ENCODE measurements at places on chromosomes 1 and 21. TPM values are rescaled to one million over a fixed set of nuclear protein-coding genes. Genes with fewer than 3 reads are reported as not detected.

DNA sequence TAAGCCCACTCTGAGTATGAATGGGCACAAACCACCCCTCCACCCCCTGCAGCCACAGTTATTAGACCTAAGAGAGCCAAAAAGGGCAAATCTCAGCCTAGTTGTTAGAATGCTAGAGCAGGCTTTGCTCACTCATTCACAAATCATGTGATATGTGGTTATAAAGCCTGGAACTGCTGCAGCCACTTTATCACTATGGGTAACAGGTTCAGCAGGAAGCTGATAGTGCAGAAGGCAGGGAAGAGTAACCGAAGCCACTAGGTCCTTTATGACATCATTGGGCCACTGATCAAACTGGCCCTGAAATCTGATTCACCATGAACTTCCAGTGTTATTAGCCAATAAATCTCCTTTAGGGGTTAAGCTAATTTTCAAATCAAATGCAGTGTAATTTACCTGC lies 134.7 kb downstream of the GRIK1 start:
- H3K36me3 ChIP-seq, result no peaks in the 10 kb centered on the region
- H3K4me3 ChIP-seq, result no peak overlapping the region
- no peaks in the 10 kb centered on the region for H3K4me1 ChIP-seq
- H3K27me3 ChIP-seq, result peaks cover 9% of the 10 kb centered on the region
- DNase-seq, result no peak

GRCh38 chr1:156291226-156292061 lies 4.0 kb downstream of the GLMP start:
- DNase-seq, result no peak
- H3K27me3 ChIP-seq, result no peaks in the 10 kb centered on the region
- no peak overlapping the region for H3K4me3 ChIP-seq
- H3K36me3 ChIP-seq, result peaks cover 15% of the 10 kb centered on the region

The ICOSLG gene
- polyA plus RNA-seq, result 0.49 TPM

DNA sequence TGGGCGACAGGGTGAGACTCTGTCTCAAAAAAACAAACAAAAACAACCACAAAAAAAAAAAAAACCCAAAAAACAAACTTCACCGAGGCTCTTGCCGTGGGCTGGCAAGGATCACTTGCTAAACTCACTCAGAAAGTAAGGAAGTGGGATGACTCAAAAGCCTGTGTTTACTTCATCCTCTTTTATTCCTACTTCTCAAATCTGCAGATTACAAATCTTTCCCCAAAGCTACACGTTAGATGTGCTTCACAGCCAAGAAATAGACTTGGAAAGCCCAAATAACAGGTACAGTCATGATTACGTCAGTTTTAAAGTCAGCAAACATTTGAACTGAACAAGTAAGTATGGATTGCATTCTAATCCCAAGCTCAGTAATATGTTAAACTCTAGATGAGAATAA lies 359.3 kb downstream of the ADGRL2 start:
- no peaks in the 10 kb centered on the region for H3K36me3 ChIP-seq
- no peaks in the 10 kb centered on the region for H3K27me3 ChIP-seq
- no peak overlapping the region for H3K4me3 ChIP-seq
- H3K27ac ChIP-seq, result no peak overlapping the region

The TIE1 gene
- not detected for polyA plus RNA-seq

- no peaks in the 10 kb centered on the region for H3K27me3 ChIP-seq
- no peak overlapping the region for H3K27ac ChIP-seq
- no peak overlapping the region for H3K4me3 ChIP-seq
- peaks cover 23% of the 10 kb centered on the region for H3K4me1 ChIP-seq
- DNase-seq, result no peak
Measured at GRCh38 chr1:156464335-156464734, 36.2 kb downstream of the MEF2D start.

- no peaks in the 10 kb centered on the region for H3K27me3 ChIP-seq
- no peak for DNase-seq
- H3K36me3 ChIP-seq, result peaks cover 27% of the 10 kb centered on the region
- H3K4me1 ChIP-seq, result peaks cover 85% of the 10 kb centered on the region
Measured at GRCh38 chr1:40394491-40395172, 21.1 kb downstream of the SMAP2 start.

The SPATA45 gene
- not detected for polyA plus RNA-seq

GRCh38 chr1:82453511-82454185 lies 652.9 kb downstream of the ADGRL2 start:
- DNase-seq, result no peak
- H3K4me3 ChIP-seq, result no peak overlapping the region
- no peaks in the 10 kb centered on the region for H3K4me1 ChIP-seq
- no peaks in the 10 kb centered on the region for H3K27me3 ChIP-seq

The FCRLA gene
- polyA plus RNA-seq, result not detected

DNA sequence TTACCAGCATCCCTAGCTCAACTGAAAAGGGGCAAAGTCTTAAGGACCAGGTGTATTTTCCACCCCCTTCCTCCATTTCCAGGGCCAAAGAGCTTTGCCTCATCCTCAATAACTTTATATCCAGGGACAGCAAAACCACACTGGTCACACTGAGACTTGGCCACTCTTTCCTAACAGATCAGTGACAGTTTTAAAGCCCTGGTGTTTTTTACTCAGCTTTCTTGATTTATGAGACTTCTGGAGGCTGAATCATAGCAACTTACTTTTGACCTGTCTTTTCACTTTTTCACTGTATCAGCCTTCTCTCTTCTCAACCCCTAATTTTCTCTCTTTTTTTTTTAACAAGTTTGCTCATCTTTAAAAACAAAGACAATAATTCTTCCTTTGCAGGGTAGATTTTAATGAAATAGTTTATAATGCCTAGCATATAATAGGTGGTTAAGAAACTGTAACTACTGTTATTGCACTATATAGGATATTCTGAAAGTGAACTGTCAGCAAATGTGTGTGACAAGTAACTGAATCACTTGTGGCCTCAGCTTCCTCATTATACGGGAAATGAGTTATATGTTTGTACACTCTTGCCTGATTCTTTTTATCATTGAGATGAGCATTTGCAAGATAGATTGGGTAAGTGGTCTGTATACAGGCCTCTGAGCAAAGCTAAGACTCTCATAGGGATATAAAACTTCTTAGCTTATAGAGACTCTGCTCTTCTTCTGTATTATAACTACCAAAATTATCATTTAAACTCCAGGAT lies 19.7 kb upstream of the DYNLT5 start:
- H3K4me3 ChIP-seq, result no peak overlapping the region
- no peaks in the 10 kb centered on the region for H3K36me3 ChIP-seq
- DNase-seq, result no peak
- H3K27me3 ChIP-seq, result no peaks in the 10 kb centered on the region
- no peak overlapping the region for H3K27ac ChIP-seq

DNA sequence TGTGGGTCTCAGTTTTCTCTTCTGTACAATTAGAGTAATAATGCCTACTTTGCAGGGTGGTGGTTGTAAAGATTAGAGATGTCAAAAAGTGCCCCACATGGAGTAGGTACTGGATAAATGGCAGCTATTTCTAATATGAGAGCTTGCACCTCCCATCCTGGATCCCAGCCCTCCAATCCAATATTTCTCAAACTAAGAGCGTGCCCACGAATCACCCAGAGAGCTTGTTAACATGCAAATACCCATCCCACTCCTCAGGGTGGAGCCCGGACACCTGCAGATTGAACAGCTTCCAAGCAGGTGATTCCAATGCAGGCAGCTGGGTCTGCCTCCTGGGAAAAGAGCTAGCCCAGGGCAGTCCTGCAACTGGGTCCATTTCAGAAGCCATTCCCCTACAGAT lies 33.0 kb downstream of the LRRN2 start:
- H3K4me3 ChIP-seq, result no peak overlapping the region
- no peaks in the 10 kb centered on the region for H3K4me1 ChIP-seq
- peaks cover 27% of the 10 kb centered on the region for H3K27me3 ChIP-seq
- no peak for DNase-seq
- peak overlapping the region; percentile 31 for H3K27ac ChIP-seq
- H3K36me3 ChIP-seq, result no peaks in the 10 kb centered on the region

The CD2 gene
- polyA plus RNA-seq, result 197 TPM

DNA sequence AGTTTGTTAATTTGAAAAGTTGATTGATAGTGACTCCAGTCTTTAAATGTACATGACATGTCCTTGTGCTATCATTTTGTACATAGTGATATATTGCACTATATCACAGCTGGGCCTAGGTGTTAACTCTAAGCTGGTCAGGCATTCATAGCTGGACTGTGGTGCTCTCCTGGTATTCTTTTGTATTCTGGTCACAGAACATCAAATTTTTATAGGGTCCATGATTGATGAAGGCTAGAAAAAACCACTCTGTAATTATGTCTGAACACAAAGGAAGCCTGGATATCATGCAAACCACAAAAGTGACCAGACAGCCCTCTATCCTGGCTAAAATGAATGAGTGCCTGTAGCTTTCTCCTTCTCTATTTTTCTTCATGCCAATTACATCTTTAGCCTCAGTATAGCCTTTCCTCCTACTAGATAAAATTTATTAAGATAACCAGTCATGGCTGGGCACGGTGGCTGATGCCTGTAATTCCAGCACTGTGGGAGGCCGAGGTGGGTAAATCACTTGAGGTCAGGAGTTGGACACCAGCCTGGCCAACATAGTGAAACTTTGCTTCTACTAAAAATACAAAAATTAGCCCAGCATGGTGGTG lies 134.9 kb upstream of the B3GALT2 start:
- H3K36me3 ChIP-seq, result peaks cover 15% of the 10 kb centered on the region
- H3K4me1 ChIP-seq, result no peaks in the 10 kb centered on the region
- H3K27me3 ChIP-seq, result no peaks in the 10 kb centered on the region
- no peak for DNase-seq
- no peak overlapping the region for H3K4me3 ChIP-seq

The OLFML2B gene
- polyA plus RNA-seq, result not detected

The ALPL gene
- not detected for polyA plus RNA-seq

- no peaks in the 10 kb centered on the region for H3K27me3 ChIP-seq
- peaks cover 7% of the 10 kb centered on the region for H3K4me1 ChIP-seq
- peaks cover 65% of the 10 kb centered on the region for H3K36me3 ChIP-seq
- H3K4me3 ChIP-seq, result no peak overlapping the region
- H3K27ac ChIP-seq, result no peak overlapping the region
Measured at GRCh38 chr21:31682620-31683019, 23.1 kb downstream of the SOD1 start.

The MFAP2 gene
- not detected for polyA plus RNA-seq

DNA sequence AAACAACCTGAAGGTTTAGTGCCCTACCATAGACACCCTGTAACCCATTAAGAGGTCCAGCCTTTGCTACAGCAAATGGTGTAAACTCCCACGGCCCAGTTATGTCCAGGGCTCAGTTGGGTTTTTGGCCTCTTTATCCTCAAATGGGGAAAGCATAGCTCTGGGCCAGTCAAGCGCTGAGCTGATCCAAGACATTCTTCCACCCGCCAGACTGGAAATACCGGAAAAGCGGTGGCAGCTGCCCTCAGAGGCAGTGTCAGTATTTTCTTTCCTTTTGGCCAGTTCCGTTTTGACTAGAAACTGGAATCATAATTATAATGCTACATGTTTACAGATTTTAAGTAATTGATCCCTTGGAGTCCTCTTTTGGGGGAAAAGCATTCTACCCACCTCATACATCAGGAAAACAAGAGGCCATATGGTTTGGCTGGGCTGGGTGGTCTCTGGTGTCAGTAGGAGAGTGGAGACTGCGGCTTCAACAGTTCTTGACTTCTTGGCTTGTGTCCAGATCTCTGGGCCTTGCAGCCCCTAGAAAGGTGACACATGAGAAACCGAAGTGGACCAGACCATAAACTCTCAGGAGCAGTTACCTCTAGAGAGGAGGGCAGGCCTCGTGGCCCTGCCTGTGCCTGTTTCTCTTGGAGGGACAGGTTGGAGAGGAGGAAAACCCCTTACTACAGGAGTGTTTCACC lies 30.2 kb upstream of the CLDN14 start:
- H3K4me1 ChIP-seq, result peaks cover 16% of the 10 kb centered on the region
- no peaks in the 10 kb centered on the region for H3K36me3 ChIP-seq
- DNase-seq, result no peak
- no peaks in the 10 kb centered on the region for H3K27me3 ChIP-seq
- no peak overlapping the region for H3K4me3 ChIP-seq

DNA sequence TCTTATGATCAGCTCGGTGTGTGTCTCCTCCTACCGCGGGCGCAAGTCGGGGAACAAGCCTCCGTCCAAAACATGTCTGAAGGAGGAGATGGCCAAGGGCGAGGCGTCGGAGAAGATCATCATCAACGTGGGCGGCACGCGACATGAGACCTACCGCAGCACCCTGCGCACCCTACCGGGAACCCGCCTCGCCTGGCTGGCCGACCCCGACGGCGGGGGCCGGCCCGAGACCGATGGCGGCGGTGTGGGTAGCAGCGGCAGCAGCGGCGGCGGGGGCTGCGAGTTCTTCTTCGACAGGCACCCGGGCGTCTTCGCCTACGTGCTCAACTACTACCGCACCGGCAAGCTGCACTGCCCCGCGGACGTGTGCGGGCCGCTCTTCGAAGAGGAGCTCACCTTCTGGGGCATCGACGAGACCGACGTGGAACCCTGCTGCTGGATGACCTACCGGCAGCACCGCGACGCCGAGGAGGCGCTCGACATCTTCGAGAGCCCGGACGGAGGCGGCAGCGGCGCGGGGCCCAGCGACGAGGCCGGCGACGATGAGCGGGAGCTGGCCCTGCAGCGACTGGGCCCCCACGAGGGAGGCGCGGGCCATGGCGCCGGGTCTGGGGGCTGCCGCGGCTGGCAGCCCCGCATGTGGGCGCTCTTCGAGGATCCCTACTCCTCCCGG lies 1.5 kb downstream of the KCNC4 start:
- DNase-seq, result no peak
- H3K27me3 ChIP-seq, result no peaks in the 10 kb centered on the region
- peak overlapping the region; percentile 74 for H3K27ac ChIP-seq
- peak overlapping the region; percentile 94 for H3K4me3 ChIP-seq
- H3K36me3 ChIP-seq, result no peaks in the 10 kb centered on the region

The PTPRU gene
- 0.54 TPM for polyA plus RNA-seq

DNA sequence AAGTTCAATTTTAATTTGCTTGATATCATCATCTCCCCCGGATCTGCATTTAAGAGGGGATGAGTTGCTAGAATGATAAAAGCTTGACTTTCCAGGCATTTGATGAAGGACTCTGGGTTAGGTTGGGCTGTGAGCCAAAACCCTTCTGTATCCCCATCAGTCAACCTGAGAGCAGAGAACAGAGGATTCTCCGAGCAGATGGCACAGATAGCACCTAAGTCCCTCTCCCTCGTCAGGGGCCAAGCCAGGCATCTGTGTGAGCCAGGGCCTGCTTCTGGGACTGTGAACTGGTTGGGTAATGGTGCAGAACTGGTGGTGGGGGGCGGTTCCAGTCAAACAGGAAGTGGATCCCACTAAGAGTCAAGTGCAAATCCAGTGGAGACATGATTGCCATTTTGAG lies 205.8 kb downstream of the TNR start:
- DNase-seq, result no peak
- H3K27ac ChIP-seq, result no peak overlapping the region
- H3K27me3 ChIP-seq, result peaks cover 7% of the 10 kb centered on the region
- H3K36me3 ChIP-seq, result no peaks in the 10 kb centered on the region
- no peaks in the 10 kb centered on the region for H3K4me1 ChIP-seq
- no peak overlapping the region for H3K4me3 ChIP-seq

DNA sequence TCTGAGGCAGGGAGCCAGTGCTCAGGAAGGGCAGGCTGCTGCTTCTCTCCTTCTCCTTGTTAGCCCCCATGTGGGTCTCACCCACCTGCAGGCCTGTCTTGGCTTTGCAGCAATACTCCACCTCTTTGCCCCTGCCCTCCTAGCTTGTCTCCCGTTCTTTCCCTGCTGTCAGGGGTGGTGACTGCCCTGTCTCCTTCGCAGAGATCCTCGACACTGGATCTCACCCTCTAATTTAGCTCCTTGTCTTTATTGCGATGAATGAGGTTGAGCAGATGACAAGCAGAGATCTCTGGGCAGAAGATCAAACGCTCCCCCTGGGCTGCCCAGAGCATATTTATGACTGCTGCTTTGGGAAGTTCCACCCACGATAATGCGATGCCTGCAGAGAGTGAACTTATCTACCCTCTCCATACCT lies 199.2 kb downstream of the ROR1 start:
- no peak overlapping the region for H3K27ac ChIP-seq
- no peak for DNase-seq
- H3K4me1 ChIP-seq, result no peaks in the 10 kb centered on the region
- no peaks in the 10 kb centered on the region for H3K27me3 ChIP-seq
- H3K36me3 ChIP-seq, result no peaks in the 10 kb centered on the region

Measured in naive thymus-derived CD8-positive, alpha-beta T cell (primary cell).